ENCODE measurements at places on chromosomes 6 and 20.

DNA sequence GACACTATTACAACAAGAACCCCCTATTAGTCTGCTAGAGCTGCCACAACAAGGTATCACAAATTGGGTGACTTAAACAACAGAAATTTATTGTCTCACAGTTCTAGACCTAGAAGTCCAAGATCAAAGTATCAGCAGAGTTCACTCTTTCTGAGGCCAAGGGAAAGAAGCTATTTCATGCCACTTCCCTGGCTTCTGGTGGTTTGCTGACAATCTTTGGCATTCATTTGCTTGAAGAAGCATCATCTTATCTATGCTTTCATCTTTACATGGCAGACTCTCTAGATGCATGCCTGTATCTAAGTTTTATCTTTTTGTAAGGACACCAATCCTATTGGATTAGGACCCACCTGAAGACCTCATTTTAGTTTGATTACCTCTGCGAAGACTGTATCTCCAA, 296.8 kb upstream of the MARCKS start:
- no peak for DNase-seq

- no peak for DNase-seq
Observed at GRCh38 chr6:122449069-122449468, 22.5 kb downstream of the SERINC1 start.

DNA sequence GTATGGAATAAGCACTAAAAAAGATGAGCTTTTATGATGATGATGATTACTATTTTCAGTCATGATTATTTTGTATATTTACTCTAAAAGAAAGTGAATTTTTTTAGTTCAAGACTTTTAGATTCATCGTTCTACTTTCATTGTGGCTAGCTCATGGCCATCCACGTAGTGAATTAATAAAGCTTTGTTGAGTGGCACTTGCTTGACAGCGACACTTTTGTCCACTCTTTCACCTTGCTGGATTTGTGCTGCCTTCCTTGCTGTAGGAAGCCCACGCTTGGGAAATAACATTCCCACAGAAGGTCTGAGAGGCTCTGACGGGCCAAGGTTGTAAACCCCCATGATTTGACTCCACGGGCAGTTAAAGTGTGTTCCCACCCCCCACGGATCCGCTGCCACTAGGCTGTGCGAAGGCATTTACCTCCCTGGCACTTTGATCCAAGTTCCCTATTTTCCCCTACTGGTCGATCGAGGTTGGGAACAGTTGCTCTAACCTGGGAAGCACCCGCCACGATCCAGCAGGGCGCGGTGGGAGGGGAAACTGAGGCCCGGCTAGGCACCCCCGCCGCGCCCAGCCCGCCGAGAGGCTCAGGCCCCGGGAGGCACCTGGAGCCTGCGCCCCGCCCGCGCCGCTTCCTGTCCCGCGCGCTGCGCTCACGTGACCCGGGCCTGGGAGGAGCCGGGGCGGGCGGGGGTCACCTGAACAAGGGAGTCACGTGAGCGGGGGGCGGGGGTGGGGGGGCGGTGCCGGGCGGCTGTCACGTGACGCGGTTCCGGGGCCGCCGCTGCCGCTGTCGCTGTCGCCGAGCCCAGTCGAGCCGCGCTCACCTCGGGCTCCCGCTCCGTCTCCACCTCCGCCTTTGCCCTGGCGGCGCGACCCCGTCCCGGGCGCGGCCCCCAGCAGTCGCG, at the start of gene IGF2R:
TSS of gene IGF2R (plus strand) at position 788 of the 909 bp plus-strand sequence. CDS start 165 bp downstream, outside the sequence.
- DNase-seq: peak; percentile 90

DNA sequence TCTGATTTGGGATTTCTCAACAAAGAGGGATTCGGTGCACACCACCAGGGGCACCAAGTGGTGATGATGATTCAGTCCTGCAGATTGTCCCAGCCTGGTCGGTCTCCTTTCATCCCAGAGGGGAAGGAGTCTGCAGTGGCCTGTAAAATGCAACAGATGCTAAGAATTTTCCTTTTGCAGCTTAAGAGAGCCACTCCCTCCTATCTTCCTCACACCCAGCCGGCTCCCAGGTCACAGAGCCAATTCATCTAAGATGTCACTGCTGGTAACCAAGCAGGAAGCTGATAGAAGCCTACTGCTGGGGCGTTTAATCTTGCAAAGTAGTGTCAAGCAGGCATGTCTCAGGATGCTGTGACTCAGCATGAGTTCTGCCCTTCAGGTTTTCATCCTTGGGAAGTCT, 203.8 kb upstream of the LRFN2 start:
- DNase-seq: no peak

DNA sequence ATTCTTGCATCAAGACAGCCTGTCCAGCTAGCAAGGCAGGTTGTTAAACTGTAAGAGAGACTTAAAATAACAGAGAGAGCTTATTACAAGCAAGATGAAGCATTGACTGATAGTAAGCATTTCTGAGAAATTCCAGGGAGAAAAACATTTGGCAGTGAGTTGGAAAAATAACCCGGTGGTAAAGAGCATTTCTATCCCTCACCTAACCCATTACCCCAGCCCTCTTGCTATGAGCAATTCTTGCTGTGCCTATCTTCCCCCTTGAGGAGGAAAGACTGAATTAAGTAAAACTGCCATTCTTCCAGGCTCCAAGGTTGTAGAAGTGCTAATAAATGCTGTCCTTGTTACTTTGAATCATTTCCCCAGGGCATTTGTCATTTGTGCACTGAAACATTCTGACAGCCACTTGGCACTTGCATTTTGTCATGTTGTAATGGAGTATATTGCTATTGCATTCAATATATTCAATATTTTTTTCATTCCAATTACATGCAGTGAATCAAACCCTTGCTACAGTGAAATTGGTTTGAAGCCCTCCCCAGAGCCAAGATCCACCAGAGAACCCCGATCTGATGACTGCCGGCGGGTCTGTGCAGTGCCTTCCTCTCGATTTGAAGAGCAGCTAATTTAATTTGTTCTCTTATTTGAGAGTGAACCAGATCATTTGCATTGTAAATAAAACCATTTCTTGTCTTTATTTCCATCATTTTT, 291.1 kb downstream of the HIVEP2 start:
- DNase-seq: no peak

- no peak for DNase-seq
Observed at GRCh38 chr6:150430815-150431214, 62.0 kb downstream of the IYD start.

DNA sequence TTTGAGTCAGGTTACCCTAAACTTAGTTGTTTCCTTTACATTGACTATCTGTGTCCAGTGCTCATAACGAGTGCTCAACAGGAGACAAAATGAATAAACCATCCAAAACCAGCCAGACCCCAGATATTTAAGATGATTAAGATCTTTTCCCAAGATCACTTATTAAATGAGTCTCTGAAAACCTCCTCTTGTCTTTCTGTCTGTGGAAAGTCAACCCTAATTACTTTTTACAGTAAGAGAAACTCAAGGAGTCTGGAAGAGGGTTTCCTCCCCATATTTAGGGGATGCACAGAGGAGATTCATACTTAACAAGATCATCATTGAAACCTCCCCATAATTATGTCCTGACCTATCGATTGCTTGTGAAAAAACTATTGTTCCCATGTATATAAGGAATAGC, 84.0 kb downstream of the CAP2 start:
- DNase-seq: no peak

- no peak for DNase-seq
Observed at GRCh38 chr6:161110028-161110779, 118.6 kb downstream of the MAP3K4 start.

- DNase-seq: no peak
Observed at GRCh38 chr6:162856885-162857284, 129.1 kb downstream of the PACRG start.

Measured in T-helper 22 cell (primary cell).